ENCODE measurements at places on chromosomes 1 and 21.

DNA sequence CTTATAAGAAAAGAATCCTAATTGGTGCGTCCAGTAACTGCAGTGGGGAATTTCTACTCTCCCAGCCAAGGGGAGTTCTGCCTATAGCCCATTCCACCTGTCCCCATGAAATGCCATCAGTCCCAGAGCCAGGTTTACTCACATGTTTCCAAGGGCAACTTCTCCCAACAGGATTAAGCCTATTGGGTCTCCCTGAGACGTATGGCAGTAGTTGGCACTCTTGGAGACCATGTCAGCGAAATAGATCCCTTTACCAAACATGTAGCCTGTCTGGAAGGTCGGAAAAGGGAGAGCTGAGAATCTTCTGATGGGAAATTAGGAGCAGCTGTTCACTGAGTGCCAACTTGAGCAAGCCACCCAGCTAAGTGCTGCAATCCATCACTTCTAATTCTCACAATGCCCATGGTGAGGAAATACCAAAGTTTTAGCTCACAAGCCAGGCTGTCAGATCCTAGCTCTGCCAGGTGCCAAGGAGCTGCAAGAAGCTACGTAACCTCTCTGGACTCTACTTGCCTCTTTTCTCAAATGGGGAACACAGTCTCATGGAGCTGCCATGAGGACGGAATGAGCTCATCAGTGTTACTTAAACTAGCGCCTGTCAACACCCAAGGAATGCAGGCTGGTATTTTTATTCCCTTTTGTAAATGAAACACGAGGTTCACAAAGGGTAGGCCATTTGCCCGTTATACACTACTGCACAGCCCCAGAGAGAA is 43.9 kb downstream of the PARP1 start:
- DNase-seq = no peak

DNA sequence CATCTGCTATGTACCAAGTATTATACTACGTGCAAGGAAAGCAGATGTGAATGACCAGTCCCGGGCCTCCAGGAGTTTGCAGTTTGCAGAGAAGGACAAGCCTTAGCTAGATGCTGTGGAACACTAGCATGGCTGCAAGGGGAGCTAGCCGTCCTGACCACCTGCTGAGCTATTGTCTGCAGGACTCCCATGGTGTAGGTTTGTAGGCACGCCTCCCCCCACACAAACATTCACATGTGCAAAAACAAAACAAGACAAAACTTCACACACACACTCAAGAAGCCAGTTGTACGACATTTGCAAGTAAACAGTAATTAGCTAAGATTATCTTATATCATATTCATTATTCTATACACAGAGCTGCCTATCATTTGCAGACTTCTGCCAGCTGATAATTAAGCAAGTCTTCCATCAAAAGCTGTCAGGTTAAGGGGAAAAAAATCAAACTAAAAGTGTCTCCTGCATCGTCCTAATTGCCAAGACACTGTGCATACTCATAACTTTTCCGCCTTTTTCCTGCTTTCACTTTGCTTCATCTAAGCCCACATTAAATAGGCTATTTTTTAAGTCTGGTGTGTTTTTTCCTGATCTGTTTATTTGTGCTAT is 10.7 kb upstream of the HNRNPU start:
- DNase-seq = no peak

DNA sequence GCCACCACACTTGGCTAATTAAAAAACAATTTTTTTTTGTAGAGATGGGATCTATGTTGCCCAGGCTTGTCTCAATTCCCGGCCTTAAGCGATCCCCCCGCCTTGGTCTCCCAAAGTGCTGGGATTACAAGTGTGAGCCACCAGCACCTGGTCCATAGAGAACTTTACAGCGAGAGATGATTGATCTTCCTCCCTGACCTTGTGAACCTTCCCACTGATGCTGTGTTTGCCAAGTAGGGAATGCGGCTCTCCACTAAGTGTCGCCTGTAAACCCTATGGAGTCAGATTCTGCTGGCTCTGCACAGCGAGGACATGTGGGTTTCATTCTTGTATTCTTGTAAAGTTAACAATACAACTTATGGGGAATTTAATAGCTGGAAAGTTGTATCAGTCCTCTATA is 81.3 kb upstream of the LYST start:
- DNase-seq = no peak

DNA sequence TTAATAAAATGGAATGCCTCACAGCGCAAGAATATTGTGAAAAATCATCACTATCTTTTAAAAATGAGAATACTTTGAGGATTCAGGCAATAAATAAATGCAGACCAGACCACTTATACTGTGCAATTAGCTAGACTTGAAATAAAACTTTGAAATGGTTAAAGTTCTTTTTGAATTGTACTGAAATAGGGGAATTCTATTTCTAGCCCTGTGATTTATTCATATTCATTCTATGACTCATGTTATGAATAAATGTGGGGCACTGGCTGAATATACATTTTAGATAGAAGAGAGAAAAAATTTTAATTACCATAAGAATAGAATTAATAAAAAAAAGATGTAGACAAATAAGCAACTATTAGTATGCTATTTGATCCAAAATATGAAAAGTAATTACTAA is 16.4 kb upstream of the USP25 start:
- no peak for DNase-seq

GRCh38 chr1:214397497-214397896 is 116.5 kb downstream of the SMYD2 start:
- DNase-seq = no peak

- DNase-seq = no peak
Measured at GRCh38 chr1:77538956-77539518, 143.4 kb downstream of the ZZZ3 start.

DNA sequence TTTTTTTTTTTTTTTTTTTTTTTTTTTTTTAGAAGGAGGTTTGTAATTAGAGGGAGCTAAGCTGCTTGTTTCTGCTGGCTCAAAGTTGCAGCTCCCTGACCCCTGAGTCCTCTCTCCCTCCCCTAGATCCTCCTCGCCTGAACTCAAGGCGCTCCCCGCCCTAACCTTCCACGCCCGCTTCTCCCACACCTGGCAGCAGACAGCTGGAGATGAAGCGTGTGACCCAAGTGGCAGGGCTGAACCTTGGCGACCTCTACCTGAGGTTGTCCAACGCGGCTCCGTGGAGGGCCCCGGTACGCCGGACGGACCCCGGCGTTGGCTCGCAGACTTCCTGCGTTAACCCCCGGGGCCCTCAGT is 795 bp downstream of the NGF start:
- no peak for DNase-seq

GRCh38 chr21:45544449-45545235 is 2.4 kb upstream of the SLC19A1 start:
- no peak for DNase-seq

- DNase-seq = peak; percentile 62
Measured at GRCh38 chr21:25350056-25350455, 257.2 kb downstream of the MRPL39 start.

GRCh38 chr21:32645261-32646182 is 33.3 kb upstream of the CFAP298 start:
- no peak for DNase-seq

GRCh38 chr21:41059871-41060270 is 108.1 kb upstream of the BACE2 start:
- no peak for DNase-seq

GRCh38 chr1:14184454-14184853 is 414.0 kb upstream of the KAZN start:
- no peak for DNase-seq

GRCh38 chr1:29504196-29504595 is 267.9 kb downstream of the PTPRU start:
- no peak for DNase-seq

GRCh38 chr1:33946836-33947235 is 83.0 kb downstream of the HMGB4 start:
- no peak for DNase-seq

DNA sequence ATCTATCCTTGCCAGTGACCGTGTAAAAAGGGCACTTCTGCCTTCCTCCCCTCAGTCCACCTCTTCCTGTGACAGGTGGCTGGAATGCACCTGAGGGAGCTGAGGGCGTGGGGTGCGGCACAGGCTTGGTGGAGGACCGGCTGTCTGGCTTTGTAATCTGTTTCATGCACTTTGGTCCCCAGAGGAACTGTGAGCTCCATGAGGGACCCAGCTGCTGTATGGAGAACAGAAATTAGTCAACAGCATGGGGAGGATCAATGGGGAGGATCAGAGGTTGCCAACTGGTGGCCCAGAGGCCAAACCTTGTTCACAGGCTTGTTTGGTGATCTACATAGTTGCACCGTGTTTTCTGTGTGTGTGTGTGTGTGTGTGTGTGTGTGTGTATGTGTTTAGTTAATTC is 19.0 kb upstream of the LUZP1 start:
- no peak for DNase-seq

DNA sequence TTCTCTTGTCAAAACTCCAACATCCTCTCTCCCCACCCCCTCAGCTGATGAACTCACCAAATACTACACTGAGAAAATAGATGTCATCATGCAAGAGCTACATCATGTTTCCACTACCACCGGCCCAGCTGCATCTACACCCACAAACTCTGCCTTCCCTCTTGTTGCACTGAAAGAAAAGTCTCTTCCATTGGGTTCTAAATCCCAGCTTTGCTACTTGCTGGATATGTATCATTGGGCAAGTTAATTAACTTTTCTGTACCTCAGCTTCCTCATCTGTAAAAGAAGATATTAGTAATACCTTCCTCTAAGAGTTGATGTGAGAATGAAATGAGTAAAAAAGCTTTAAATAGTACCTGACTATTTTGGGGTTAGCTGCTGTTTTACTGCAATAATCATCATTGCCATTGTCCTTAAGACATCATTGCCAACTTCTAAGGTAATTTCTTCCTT is 108.6 kb downstream of the OLFML2B start:
- DNase-seq = peak; percentile 29

- DNase-seq = no peak
Measured at GRCh38 chr1:218249338-218250140, 35.6 kb upstream of the RRP15 start.

- no peak for DNase-seq
Measured at GRCh38 chr1:225972344-225973152, 26.6 kb downstream of the SDE2 start.

DNA sequence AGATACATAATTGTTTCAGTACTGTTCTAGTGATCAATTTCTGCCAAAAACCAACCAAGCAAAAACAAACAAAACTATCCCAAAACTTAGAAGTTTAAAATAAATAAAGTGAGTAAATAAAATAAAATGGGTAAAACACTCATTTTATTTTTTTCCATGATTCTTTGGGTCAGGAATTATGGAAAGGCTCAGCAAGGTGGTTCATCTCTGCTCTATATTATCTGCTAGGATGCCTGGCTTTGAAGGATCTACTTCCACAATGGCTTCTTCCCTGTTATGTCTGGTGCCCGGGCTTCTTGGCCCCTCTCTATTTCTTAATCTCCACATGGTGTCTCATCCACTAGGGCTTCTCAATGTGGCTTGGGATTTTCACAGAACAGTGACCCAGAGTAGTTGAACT is 29.1 kb upstream of the ADAMTS1 start:
- DNase-seq = no peak

DNA sequence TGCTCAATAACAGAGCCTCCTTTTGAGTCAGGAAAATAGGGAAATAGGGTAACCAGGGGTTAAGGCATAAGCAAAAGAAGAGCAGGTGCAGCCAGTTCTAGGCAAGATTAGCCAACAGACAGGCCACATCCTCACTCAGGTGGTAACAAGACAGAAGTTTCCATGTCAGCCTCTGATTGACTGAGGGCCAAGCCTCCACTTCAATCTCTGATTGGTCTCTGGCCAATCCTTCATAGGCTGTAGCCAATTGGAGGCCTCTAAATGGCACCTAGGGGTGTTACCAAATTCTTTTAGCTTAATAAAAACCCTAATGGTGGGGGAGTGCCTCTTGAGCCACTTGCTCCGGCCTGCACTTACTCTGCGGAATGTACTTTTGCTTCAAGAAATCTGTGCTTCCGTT is 37.2 kb downstream of the LACTBL1 start:
- DNase-seq = no peak

DNA sequence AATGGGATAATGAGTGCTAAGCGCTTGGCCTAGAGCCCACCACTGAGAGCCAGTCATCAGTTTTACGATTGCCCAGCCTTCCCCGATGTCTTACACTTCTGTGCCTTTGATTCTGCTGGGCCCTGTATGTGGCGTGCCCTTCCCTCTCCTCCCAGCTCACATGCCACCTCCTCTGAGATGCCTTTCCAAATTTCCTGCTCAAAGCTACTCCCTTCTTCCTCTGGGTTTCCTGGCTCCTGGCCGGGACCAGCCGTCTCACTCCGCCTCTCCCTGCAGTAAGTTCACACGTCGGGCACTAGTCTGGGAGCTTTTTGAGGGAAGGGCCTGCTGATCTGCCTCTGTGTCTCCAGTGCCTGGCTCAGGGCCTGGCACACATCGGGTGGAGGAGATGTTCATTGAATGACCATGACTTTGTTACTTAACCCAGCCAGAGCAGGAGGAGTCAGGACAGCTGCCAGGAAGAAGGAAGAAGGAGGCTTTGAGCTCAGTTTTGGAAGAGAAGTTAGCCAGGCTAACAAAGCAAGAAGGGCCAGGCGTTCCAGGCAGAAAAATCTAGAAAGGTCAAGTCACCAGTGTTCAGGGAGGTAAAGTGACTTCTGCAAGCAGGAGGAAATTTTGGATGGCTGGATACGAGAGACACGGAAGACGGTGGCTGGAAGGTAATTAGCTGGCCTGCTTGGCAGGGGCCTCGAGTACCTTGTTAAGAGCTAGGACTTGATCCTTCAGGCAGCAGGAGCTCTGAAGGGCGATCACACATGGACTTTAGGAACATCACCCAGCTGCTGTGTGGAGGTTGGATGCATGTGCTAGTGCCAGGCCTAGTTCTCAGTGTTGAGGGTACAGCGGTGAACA is 63.6 kb downstream of the EPHB2 start:
- no peak for DNase-seq

- no peak for DNase-seq
Measured at GRCh38 chr21:37454869-37455503, 88.4 kb downstream of the DYRK1A start.

GRCh38 chr1:61165402-61165801 is 83.0 kb downstream of the NFIA start:
- no peak for DNase-seq

DNA sequence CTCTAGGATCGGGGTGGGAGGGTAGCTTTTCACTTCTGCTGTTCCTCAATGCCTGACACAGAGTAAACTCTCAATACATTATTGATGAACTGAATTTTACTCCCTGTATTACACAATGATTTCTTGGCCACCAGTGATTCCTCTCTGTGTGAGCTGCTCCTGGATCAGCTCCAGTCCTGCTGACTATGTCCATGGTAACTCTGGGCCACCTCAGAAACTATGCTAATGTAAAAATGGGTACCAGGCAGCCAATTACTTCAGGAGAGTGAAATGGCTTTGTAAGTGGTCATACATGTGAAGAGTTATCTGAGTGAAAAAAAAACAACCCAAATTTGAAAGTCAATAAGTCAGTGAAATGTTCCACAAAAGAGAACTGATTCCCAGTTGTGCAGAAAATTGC is 311.0 kb downstream of the KCNH1 start:
- no peak for DNase-seq

GRCh38 chr1:222285526-222285925 is 262.4 kb downstream of the HHIPL2 start:
- DNase-seq = no peak
